ENCODE measurements at places on chromosomes 2 and 18.

GRCh38 chr18:419541-420175 is 80.8 kb downstream of the COLEC12 start:
- DNase-seq: no peak

DNA sequence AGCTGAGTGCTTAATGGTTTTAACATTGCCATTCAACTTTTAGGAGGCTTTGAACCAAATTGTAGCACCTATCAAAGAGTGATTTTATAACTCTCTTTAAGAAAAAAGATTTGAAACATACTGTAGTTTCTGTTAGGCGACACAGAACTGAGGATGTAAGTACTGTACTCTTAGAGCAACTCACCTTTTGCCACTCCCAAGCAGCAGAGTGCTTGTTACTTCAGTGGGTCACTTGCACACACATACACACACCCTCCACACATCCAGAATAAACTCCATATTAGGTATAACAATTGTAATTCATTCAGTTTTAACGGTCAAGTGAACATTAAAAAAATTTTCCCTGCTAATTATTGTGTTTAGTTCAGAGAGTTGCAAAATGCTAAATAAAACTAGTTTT is 118.3 kb downstream of the CAMKMT start:
- DNase-seq: no peak

- DNase-seq: no peak
Measured at GRCh38 chr2:14358339-14358738, 274.2 kb upstream of the LRATD1 start.

DNA sequence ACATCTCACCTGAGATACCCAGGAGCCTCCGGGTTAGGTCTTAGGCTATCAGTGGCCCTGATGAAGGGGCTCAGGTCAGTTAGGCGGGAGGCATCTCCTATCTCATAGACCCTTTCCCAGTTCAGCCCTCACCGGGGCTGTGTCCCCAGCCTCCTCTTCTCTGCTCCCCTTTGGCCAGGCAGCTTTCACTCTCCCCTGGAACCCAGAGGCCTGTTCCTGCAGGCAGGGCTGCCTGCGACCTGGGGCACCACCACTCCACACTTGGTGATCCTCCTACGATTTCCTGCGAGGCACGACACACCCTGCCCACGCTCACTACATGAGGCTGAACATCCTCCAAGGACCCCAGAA is 51.2 kb downstream of the SFXN5 start:
- DNase-seq: no peak

GRCh38 chr2:41791523-41791922 is 256.3 kb upstream of the PKDCC start:
- DNase-seq: no peak

- DNase-seq: no peak
Measured at GRCh38 chr2:74894272-74894981, 60.5 kb downstream of the HK2 start.

DNA sequence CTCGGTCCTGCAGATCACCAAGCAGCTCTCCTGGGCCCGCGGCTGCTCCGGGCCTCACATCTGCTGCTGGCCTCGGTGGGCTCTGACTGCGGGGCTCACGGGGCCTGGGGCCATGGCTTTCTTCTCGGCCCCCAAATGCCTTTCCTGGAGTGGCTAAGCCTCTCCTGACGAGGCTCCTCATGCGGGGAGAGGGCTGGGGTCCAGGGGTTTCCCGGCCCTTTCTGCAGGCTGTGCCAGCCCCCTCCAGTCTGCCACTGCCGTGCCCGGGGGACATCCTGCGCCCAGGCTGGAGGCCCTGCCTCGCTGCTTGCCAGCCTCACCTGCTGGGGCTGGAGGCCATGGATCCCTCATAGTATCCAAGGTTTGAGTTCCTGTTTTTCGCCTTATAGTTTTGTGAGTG is 23.8 kb downstream of the PRELID3A start:
- DNase-seq: no peak

DNA sequence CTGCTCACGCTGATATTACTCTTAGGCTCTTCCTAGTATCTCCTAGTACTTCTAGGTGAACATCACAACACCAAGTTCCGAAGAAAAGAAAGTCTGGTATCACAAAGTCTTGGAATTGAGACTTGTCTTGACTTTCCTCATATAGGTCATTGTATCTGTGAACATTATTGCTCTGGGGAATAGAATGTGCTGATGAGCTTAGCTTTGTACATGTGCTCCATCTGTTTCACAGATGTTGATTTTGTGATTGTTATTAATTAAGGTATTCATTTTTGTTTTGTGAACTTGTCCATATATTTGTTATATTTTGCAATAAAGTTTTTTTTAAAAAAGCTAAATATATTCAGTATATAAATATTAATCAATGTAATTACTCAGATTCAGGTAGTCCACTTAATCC is 111.7 kb downstream of the BABAM2 start:
- no peak for DNase-seq

DNA sequence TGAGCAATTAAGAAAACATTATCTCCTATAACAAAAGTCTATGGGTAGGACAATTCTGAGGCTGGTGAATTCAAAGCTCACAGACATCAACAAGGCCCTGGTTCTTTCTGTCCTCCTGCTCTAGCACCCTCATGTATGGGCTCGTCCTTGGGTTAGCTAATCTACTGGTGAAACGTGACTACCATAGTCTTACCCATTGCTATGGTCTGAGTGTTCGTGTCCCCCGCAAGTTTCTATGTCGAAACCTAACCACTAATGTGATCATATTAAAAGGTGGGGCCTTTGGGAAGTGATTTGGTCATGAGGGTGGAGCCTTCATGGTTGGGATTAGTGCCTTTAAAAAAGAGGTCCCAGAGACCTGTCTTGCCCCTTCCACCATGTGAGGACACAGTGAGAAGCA is 564.7 kb downstream of the TNS1 start:
- no peak for DNase-seq

All from activated T-helper 1 cell treated with Interleukin-2 at 50 U/mL for 16 hours (primary cell).